ENCODE measurements at places on chromosomes 4 and X.

DNA sequence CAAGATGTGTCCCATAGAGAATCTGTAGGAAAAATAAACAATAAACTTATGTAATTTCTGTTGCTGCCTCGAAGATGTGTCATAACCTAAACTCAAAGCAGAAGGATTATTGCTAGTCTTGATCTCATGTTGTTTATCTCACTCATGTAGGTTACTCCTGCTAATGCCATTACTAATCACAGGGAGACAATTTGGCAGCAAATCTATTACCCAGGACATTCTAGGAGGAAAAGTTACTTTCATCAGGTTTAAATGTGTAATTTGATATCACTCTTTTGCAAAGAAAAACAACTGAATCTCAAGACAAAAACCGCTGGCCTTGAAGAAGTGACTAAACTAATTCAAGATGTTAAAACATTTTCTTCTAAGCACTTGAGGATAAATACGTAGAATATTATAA is 34.0 kb downstream of the LDOC1 start:
- no peak for DNase-seq

DNA sequence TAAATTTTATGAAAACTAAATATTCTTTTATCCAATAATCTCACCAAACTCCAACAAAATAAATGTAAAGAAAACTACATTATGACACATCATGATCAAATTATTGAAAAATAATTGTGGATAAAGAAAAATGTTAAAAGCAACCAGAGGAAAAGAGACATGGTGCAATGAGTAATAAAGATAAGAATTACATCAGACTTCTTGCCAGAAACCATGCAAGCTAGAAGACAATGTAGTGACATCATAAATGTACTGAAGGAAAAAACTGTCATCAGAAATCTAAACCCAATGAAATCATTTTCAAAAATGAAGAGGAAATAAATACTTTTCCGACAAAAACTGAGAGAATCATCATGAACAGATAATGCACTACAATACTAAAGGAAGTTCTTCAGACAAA is 135.9 kb upstream of the EOLA2 start:
- no peak for DNase-seq

GRCh38 chr4:154534296-154534695 is 15.9 kb downstream of the PLRG1 start:
- no peak for DNase-seq

DNA sequence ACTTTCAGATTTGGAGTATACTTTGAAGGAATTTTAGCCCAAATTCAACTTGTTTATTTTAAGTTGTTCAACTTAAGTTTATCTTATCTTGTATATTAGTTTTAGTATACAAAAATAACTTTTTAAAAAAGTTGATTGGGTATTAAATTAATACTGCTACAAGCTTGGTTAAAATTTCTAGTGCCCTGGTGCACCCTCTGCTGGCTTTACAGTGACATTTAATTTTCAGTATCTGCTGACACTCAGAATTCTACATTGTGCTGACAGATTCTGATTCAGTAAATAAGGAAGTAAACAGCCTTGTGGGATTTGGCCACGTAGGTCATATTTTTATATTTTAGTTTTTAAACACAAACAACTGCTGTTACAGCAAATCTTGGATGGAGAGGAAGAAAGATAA is 2.9 kb downstream of the EDA start:
- peak; percentile 15 for DNase-seq

DNA sequence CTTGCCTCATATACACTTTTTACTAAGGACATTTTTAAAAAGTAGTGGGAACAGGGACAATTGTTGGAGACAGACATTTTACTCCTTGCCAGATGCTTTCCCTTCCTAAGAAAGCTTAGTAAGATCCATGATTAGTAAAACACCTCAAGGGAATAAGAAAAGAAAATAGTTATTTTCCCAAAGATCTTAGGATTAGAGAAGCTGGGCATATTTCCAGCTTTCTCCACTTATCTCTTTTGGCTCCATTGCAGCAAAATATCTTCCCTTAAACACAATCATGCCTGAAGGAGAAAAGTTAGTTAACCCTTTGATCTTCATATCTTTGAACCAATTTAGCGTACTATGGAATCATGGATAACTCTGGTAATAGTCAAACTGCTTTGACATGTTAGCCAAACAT is 257.9 kb downstream of the PCDH18 start:
- DNase-seq, result no peak

DNA sequence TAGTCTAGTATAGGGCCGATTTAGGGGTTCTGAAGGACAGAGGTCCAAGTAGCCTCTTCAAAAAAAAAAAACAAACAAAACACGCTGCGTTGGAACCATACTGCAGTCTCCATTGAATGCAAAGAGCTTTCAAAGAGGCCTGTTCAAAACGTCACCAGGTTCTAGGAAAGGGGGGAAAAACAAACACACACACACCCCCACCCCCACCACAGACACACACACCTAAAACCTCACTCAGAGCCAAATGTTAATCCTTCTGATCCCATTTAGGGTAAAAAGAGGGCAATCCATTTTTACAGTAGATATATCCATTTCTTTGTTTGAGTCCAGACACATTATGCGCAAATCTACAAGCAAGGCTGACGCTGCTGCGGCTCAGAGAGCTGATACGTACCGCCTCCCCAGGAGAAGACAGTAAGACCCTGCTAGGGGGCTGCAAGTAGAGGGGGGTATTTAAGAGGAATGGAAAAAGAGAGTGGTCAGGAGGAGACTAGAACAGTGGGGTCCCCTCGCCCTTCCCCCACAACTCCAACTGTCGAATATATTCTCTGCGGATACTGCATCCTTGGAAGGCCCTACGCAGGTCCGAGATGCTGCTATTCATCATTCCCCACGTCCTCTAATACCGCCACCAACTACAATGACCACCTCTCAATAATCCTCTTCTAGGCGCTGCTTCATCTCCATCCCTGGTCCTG is 1.3 kb downstream of the NKRF start:
- no peak for DNase-seq

GRCh38 chrX:68894142-68894512 is 65.3 kb downstream of the EFNB1 start:
- DNase-seq, result no peak

DNA sequence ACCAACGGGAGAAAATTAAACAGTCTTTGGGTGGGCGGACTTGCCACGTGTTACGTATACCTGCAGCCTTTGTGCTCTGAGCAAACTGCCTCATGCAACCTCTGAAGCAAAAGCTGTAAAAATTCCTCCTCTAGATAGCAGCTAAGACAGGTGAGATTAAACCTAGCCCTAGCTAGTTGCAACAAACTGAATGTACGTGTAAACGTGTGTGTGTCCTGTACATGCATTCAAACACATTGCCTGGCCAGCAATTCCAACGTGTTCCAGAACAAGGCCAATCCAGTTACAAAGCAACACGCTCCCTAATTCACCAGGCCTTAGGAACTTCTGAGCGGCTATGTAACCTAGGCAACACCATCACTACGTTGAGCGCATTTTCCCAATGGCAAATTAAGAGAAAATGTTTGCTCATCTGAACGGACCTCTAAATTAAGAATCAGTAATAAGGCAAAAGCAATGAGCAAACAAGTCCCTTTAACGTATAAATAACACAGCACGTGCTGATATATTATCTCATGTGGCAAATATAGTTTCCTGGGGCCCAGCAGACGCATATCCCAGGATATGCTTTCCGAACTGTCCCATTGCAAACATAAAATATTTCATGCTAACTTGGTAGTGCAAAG is 792 bp downstream of the PPID start:
- DNase-seq, result peak; percentile 24

- no peak for DNase-seq
These were observed 38.4 kb downstream of the TBL1X start for GRCh38 chrX:9503261-9503660.

DNA sequence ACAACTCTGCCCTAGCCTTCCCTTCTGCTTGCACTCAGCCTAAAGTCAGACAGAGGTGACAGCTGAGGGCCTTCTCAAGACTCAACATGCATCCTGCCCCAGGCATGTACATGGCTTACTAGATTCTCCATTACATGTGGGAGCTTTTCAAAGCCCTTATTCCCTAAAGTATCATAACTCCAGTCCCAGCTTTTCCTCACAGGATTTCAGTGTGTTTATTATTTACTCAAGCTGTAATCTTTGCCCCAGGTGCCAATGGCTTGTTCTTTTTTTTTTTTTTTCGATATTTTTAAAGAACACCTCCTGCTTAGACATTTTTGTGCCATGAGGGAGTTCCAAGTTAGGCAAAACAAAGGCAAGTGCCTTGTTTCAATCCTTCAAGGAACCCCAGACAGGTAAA is 154.0 kb upstream of the RADX start:
- DNase-seq, result no peak

GRCh38 chr4:99832321-99832720 is 15.7 kb downstream of the DAPP1 start:
- no peak for DNase-seq

- DNase-seq, result no peak
These were observed 584.2 kb upstream of the INTU start for GRCh38 chr4:127048376-127049044.

- DNase-seq, result no peak
These were observed 1311.6 kb downstream of the RAPGEF2 start for GRCh38 chr4:160414496-160414895.

DNA sequence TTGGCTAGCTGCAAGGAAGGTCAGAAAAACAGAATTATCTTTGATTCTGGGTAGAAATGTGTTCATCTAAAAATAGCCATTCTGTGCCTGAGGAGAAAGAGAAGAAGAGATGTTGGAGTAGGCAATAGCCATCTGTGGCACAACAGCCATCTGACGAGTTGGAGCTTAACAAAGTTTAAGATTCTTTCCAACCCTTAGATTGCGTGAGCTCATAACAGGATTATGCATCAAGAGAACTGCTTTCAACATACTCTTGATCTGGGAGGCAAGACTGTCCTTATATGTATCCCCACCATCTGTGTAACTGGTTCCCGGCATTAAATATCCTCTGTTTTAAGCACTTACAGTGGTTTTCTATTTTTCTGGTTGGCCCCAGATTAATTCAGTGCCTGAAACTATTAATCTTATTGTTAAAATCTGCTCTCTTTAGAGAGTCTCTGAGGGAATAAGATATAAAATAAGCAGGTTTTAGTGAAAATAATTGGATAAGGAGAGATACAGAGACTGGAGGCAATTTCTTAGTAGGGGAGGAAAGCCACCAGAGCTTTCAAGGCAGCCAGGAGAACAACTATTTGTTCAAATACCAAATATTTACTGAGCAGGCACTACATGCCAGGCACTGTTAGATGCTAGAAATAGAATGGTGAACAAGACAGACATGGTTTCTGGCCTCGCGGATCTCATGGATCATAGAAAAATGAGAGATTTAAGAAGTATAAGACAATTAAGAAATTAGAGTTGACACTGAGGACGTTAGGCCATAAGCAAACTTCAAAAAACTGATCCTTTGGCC is 398.0 kb downstream of the SMARCA1 start:
- no peak for DNase-seq

DNA sequence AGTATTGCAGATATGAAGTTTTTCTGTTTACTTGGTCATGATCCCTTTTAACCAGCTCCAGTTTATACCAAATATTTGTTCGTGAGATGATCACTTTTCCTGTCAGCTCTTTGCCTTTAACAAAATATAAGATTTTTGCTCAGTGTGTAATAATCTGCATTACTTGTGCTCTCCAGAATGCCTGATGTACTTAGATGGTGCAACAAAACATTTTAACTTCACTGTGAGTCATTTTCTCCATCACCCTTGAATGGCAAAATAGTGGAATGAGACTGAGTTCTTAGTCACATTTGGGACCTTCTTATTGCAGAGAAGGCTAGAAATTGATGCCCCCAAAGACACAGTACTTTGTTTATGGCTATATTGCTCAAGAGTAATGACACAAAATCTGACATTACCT is 252.0 kb downstream of the FRMPD4 start:
- DNase-seq, result no peak

- DNase-seq, result peak; percentile 97
These were observed 17.3 kb upstream of the TBC1D14 start for GRCh38 chr4:6892190-6892908.

DNA sequence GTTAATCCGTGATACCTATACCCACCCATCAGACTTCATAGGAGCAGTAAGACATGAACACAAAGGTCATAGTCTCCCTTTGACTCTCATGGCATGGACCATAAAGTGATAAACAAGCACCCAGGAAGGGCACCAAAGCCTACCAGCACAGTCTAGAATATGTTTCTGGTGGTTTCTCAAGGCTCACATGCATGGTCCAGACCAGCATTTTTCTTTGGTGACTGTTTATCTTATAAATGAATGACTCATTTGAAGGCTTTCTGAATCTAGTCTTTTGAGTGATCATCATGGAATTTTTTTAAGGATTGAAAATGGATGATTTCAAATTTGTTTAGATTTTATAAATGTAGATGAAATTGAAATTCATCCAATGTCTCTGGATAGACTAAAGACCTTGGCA is 32.0 kb upstream of the AMELX start:
- DNase-seq, result no peak

DNA sequence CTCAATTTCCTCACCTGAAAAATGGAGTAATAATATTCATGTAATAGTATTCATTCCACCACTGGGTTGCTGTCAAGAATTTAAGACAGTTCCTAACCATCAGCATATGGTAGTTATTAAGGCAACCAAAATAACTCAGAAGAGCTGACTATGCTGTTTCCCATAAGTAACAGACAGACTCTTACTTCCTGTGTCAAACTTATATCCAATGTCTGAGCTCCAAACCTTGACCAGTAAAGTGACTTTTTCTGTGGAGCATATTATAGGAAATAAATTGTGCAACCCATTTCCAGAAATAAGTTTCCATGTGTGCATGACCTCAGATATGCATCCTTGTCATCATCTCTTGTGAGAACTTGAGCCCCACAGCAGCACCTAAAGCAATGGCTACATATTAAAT is 78.8 kb downstream of the HADH start:
- DNase-seq, result no peak

- DNase-seq, result peak; percentile 46
These were observed 1.7 kb upstream of the METTL14 start for GRCh38 chr4:118683513-118683912.

DNA sequence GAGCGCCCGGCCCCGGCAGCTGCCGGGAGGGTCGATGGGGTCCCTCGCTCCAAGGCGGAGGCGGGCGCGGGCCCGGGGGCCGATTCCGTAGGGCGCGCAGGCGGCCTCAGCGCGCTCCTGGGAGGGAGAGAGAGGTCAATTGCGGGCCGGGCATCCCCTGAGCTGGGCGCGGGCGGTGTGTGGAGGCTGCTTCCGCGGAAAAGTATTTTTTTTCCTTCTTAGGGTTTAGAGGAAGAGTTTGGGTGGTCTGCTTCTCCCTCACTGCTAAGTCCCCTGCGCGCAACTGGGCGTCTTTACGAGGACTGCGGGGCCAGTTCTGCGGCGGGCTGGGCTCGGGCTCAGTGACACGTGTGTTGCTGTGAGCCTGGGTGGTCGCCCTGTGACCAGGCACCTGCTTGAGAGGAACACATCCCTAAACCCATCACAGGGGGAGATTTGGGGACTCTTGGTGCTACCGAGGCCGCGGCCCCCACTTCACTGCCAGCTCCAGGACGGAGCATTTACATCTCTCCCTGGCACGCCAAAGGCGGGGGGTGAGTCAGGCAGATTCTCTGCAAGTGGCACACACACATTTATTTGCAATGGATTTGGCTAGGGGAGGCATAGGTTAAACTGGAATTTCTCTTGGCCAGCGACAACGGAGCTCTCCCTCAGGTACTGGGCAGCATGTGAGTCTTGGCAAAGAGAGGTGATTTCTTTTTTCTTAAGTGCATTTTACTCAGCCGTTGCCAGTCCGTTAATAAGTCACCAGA is 151.2 kb upstream of the SLC4A4 start:
- DNase-seq, result no peak

- no peak for DNase-seq
These were observed 12.2 kb downstream of the FRAS1 start for GRCh38 chr4:78069319-78069718.

Measured in NB4 (cell line).